Natural killer cell (primary cell): ENCODE measurements at places on chromosomes 1 and 21.

DNA sequence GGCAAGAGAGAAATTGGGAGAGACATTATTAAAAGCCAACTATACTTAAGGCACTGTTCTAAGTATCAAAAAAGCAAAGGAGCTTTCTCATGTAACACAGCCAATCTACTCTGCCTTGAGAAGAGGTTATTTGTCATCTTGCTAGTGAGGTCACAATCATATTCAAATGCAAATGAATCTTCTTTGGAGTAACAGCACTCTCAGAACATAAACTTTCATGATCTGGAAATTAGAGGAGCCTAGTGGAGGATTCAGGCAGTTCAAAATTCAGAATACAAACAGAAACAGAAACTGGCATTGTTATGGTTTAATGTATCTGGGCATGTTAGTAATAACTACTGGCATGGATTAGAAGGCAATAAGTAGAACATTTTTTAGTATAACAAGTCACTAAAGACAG is 57.4 kb downstream of the ARID4B start:
- DNase-seq = peak; percentile 46

DNA sequence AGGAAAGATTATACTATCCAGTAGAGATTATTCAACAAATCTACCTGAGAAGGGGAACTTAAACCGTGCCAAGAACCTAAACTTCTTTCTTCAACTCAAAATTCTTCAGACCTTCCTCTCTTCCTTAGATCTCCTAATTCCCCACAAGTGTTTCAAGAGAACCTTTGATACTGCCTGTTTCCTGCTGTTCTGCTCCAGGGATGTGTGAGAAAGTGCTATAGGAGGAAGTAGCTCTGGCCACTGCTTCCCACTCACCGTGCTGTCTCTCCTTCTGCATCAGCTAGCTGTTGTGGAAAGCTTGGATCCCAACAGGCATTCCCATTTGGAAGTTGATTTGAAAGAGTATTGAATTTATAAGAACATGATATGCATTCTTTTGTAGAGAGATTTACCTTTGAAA is 4.5 kb upstream of the NOS1AP start:
- DNase-seq = no peak

GRCh38 chr21:20970691-20971090 is 27.5 kb upstream of the NCAM2 start:
- no peak for DNase-seq

DNA sequence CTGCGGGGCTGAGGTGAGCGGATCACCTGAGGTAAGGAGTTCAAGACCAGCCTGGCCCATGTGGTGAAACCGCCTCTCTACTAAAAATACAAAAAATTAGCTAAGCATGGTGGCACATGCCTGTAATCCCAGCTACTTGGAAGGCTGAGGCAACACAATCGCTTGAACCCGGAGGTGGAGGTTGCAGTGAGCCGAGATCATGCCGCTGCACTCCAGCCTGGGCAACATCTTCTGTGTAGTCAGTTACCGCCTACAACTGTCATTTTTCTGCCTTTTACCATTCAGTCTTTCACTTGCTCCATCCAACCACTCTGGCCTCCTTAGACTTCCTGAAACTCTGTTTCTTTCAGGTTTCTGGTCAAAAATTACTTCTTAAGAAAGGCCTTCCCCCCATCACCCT is 2.2 kb downstream of the MYCBP start:
- DNase-seq = no peak

GRCh38 chr1:197614916-197615692 is 160.2 kb downstream of the DENND1B start:
- DNase-seq = peak; percentile 59

DNA sequence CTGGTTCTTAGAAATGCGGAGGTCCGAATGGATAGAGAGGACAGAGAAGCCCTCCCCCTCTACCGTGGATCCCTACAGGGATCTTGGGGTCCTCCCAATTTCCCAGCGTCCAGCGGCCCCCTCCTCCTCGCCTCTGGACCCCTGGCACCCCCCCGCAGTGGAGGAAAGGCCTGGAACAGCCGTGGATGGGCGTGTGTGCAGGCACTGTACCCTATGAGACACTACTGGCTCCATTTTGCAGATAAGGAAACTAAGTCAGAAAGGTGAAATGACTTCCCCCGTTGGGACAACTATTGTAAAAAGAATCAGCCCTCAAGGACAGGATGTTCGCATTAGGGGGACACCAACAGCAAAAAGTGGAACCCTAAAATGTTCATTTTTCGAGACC is 931 bp upstream of the CLSTN1 start:
- no peak for DNase-seq

- DNase-seq = peak; percentile 25
Observed at GRCh38 chr21:46183910-46184624, at the start of gene SPATC1L. Gene SPATC1L, minus strand, starts transcription at chr21:46184459. Its CDS starts 1,643 bp downstream, at chr21:46182816.

DNA sequence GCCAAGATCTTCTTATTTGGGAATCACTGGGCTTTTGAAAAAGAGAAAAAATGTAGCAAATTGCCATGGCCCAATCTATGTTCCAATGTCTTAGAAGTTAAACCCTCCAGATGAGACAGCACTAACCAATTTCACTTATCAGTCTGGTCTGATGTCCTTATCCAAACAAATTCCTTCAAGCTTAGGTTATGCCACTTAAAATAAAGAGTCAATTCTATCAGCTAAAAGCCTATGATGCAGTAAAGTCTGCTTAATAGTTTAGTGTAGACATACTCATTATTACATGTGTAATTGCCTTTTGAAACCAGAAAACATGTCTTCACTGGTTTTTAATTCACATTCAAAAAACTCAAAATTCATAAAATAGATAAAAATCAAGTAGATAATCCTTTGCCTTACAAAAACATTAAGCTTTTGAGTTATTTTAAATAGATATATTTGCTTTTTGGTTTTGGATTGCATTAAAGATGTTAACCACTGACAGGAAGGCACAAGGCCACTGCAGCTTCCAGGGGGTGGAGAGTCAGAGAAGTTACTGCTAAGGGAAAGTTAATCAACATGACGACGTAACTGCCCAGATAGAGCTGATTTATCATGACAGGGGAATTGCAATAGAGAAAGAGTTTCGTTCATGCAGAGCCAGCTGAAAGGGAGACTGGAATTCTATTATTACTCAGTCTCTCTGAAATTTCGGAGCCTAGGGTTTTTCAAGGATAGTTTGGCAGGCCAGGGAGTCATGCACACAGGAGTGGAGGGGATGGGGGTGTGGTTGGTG is 106.1 kb downstream of the MAP3K21 start:
- DNase-seq = no peak

- peak; percentile 48 for DNase-seq
Observed at GRCh38 chr1:225896937-225897549, 8.1 kb upstream of the LEFTY1 start.

GRCh38 chr1:172448995-172449584 is 5.2 kb upstream of the PIGC start:
- no peak for DNase-seq

DNA sequence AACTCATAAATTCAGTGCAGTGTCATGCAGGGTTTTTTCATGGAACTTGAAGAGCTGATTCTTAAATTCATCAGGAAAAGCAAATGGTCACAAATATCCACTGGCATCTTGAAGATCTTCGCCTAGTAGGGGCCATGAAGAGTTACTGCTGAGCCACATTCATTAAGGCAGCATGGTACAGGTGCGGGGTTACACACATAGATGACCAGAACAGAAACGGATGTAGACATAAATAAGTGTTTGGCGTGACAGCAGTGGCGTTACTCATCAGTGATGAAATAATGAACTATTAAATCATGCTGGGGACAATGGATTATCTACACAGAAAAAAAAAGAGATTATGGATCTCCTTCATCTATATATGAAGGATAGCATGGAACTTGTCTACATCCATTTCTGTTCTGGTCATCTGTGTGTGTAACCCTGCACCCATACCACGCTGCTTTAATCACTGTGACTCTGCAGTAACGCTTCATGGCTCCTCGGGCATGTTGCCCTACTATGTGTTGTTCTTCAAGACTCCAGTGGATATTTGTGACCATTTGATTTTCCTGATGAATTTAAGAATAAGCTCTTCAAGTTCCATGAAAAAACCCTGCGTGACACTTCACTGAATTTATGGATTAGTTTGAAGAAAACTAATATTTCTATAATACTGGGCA is 161.3 kb downstream of the GALNT2 start:
- no peak for DNase-seq

GRCh38 chr1:15736038-15736891 is at the start of gene SLC25A34:
Gene SLC25A34, plus strand, starts transcription at chr1:15736258. Its CDS starts 228 bp downstream, at chr1:15736486.
- DNase-seq = no peak

DNA sequence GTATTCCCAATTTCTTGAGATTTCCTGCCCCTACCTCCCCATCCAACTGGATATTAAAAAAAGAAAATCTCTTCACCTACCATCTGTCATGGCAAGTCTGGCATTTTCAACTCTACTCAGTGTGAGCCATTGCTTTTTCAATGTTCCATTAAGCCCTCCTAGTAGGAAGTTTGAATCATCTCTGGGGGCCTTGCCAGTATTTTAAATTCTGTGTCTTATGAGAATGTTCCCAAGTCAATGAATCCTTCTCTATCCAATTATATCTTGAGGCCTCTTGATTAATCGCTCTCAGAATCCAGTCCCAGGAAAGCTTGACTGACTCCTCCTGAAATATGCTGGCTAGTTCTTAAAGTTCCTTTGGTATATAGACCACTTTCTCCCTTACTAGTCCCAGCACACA is 91.5 kb downstream of the NGF start:
- no peak for DNase-seq

DNA sequence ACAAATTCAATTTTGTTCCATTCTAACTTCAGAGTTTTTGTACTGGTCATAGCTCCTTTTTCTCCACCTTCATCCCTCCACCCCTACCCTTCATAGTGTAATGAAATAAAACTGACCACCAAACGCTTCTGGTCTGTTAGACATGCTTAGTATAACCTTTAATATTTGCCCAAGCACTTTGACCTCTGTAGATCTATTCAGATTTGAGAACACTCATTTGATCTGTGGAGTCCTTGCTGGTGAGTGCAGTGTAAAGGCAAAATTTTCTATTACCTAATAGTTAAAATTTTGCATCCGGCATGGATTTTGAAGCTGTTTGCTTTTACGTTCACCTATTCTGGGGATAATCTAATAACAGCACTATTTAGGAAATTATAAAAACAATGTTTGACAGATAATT is 41.2 kb downstream of the TMEM200B start:
- DNase-seq = no peak

DNA sequence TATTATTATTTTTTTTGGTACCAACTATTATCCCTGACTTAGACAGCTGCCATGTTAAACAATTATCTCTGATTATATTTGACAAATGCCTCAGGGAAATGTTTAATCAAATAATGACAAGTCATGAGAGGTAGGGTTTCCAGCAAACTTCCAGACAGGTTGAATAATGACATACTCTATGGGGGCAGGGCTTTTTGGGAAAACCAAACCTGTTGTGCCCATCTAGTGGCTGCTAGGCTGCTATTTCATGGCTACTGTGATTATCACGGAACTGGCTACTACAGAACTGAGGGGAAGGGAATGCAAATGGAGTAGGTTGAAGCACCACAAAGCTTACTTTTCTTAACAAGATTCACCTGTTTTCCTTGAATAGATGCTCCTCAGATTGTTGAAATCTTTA is 77.6 kb downstream of the DUSP10 start:
- no peak for DNase-seq

- DNase-seq = no peak
Observed at GRCh38 chr1:223031733-223032601, 111.1 kb downstream of the TLR5 start.

DNA sequence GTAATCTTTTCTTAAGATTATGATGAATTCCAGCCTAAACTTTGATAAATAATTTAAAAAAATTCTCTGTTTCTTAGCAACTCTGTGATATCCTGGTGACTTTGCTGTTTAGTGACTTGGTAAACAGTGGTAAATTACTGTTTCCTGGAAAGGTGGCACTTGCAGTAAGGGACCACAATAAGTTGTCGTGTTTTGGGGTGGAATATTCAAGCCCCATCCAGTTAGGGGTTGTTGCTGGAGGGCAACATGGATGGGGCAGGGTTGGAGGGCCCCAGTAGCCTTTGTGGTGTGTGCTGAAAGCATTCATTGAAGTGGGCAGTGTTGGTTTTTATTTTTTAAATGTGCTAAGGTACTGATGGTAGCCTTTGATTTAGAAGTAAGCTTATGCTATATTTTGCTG is 30.3 kb downstream of the PRDM2 start:
- DNase-seq = peak; percentile 48

DNA sequence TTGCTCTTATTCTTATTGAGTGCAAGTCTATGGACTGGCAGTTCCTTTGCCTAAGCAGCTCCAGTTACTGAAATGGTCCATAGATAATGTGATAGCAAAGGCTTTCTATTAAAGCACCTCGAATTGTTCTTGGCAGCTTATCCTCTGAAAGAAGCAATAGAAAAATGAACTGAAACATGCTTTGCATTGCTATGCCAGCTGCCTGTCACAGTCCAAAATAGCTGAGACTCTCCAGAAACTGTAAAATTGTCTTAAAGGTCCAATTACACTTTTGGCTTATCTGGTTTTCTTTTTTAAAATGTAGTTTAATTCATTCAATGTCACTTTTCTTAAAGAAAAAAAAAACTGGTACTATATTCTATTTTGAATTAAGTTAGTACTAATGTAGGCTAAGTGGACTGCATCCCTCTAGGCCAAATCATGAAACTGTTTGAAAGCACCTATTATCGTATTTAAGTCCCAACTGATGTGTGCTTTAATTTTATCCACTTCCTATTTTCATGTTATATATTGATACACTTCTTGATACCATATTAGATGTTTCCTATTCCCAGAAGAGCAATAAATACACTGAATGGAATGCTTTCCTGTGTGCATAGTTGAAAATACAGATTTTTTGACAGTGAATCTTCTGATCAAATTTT is 208.0 kb upstream of the DEPDC1 start:
- DNase-seq = no peak

GRCh38 chr1:241389400-241389799 is 32.4 kb upstream of the RGS7 start:
- no peak for DNase-seq

GRCh38 chr1:229137271-229137670 is 133.6 kb upstream of the RAB4A start:
- DNase-seq = no peak

- DNase-seq = no peak
Observed at GRCh38 chr1:16019644-16020277, 1.9 kb upstream of the HSPB7 start.

DNA sequence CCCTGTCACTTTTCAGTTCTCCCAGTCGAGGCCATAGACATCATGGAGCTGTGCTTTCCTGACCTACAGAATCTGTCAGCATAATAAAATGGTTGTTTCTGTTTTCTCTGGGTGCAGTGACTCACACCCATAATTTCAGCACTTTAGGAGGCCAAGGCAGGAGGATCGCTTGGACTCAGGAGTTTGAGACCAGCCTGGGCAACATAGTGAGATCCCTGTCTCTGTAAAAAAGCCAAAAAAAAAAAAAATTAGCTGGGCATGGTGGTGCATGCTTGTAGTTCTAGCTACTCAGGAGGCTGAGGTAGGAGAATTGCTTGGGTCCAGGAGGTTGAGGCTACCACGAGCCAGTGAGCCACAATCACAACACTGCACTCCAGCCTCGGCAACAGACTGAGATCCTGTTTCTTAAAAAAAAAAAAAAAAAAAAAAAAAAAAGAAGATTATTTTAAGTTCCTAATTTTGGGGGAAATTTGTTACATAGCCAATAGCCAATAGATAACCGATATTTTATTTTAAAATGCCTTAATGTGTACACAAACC is 196.2 kb downstream of the ADSS2 start:
- no peak for DNase-seq
